GM23248 (cell line): ENCODE measurements at places on chromosomes 4 and X. TPM values are rescaled to one million over a fixed set of nuclear protein-coding genes. Genes with fewer than 3 reads are reported as not detected.
A peak's percentile ranks its signal among the peaks of the same experiment; 100 is the strongest.

DNA sequence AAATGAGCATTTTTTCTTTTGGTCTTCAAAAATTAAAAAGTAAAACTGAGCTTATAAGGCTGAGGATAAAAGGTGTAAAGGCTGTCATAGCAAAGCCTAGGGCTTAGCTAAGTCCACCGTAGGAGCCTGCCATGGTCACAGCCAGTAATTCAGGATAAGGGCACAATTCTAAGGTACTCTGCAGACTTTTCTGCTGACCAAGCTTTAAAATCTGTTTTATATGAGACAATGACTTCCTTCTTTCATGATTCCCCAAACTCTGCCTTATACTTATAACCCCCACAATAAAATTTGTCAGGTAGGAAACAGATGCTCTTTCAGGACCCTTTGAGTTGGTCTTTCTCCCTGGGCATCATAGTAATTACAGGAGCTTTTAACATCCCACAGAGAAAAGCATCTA lies 138.5 kb downstream of the COL4A6 start:
- DNase-seq: no peak

DNA sequence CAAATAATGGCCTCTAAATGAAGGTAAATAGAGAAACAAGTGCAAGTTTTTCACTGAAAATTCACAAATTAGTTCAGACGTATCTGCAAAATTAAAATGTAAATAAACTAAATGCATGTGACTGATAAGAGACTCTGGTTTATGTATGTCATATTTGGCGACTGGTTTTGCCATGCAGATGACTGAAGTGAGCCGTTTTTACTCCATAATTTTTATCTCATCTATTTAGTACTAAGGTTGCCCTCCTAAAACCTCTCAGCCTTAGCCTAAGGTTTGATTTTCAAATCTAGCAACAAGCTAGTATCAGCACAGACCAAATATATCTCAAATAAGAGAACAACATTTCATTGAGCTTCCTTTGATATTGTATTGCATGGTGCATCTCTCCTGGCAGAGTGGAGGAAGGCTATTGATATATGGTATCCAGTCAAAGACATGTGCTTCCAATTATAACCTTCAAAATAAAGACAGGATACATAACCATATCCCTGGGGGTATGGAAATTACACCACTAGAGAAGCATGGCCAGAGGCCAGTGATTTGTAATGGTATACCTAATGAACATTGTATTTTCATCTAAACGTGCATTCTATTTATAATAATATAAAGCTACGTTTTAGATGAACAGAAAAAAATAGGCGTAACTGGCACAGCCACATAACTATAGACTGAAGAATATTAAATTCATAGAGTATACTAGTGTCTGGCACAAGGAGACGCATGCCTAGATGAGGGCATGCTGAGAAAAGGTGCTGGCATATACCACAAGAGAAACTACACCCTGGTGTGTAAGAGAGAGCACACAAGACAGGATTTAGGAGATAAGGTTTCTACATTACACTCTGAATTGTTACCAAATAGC lies 392.6 kb upstream of the INTU start:
- DNase-seq: no peak

DNA sequence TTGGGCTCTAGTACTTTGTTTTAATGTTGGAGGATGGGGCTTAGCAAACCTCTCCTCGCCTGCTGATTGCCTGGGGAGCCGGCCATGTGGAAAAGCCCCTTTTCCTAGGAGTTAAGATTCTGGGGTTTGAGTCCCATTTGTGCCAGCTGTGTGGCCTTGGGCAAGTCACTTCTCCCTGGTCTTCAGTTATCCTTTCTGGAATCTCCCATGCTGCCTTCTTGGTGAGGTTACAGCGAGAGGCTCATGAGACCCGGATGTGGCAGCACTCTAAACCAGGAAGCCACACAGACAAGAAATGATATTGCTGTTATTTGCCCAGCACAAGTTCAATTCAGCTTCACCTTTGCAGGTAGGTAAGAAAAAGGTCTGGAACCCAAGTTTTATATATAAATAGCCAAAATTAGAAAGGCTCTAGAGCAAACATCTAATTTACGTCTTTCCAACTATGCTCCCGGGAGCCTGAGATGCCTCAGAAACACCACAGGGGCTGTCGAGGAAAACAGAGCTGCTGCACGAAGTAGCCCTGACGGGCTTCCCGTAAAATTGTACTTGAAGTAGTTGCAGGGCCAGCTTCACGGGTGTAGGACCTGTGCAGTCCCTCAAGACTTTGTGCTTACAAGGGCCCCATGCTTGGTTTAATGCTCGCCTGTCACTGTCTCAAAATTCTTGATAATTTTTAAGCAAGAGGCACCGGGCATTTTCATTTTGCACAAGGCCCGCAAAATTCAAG lies 8.3 kb upstream of the SASH3 start:
- DNase-seq: no peak

DNA sequence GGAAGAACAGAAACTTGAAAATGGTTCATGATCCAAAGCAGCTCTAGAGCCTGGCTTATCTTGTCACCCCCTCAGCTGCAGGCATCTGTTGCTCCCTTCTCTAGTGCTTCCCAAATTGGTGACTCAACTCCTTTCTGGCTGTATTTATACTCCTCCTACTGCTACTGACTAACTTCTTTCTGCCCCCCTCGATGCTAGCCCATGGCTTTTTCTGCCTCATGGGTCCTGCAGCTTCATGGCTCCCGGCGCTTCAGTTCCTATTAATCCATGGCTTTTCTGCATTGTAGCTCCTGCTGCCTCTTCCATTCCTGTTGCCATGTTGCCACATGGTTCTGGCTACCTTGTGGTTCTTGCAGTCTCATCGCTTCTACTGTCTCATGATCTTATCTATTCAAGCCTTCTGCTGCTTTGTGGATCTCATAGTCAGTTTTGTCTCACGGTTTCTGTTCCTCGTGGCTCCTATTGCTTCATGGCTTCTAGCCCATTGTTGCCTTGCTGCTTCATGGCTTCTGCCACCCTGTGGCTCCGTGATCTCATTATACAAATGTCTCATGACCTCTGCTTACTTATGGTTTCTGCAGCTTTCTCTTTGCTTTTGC lies 48.1 kb downstream of the SMC1A start:
- peak; percentile 58 for DNase-seq

DNA sequence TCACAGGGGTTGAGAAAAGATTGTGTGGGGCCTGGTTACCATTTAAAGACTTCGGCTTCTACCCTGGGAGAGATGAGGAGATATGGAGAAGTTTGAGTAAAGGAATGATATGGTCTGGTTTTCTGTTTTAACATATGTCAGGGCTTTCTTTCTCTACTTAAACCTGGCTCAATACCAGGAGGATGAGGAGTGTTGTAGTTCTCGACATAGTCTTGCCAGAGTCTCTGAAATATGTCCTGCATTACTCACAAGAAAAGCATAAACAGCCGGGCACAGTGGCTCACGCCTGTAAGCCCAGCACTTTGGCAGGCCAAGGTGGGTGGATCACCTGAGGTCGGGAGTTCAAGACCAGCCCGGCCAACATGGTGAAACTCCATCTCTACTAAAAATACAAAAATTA lies 16.4 kb upstream of the ACE2 start:
- no peak for DNase-seq

DNA sequence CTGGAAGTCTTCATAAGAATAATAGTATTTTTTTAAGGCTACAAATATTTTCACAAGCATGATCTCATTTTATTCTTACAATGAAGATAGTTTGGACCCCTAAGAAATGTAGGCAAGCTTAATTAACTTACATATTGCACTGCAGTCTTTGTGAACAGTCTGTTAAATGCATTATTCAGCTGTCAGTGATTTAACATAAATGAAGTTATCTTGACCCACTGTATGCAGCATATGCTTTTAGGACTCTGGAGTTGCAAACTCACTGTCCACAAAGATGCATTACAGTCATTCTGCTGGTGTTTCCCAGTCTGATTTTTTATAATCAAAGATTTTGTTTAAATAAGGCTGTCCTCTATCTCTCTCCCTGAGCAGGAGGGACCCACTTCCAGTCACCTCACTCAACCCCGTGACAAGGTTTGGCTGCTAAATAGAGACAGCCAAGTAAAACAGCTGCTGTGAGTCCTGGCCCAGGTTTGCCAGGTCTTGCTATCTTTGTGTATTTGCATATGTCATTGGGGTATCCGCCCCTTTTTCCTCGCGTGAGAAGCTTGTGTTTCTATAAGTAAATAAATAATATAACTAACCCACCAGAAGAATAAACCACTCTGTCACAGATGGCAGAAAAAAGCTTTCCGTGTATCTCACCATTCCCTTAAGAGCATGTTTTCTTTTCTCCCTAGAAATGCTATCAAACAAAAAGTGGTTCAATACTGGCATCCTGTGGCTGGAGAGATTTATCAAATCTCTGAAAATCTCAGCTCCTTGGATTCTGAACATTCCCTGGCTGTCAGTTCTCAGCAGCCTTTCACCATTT lies 67.0 kb downstream of the SLC7A11 start:
- DNase-seq: no peak

- peak; percentile 52 for DNase-seq
Observed at GRCh38 chr4:57442831-57443291, 332.7 kb upstream of the IGFBP7 start.

- no peak for DNase-seq
Observed at GRCh38 chr4:56653461-56654237, 27.4 kb downstream of the HOPX start.

SHISA3 gene
- 0.65 TPM in 1 of 2 replicates, not detected in the other for total RNA-seq

- no peak for DNase-seq
Observed at GRCh38 chr4:95949136-95949765, 109.4 kb downstream of the PDHA2 start.

DNA sequence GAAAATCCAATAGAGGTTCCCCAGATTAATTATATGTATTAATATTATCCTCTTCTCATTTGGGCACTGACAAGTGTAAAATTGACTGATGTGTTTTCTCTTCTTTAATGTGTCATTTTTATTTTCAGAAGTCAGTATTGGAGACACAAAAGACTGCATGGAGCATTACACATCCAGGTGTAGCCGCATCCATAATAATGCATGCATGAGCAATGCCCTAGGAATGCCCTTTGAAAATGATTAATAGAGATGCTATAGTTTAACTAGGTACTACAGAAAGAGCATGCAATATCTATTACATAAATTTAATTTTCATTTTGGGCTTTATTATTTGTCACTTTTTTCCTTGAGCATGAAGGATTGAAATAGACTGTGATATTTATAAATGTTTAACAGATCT lies 509.9 kb downstream of the SPOCK3 start:
- DNase-seq: no peak

CENPVL1 gene
- not detected in 2 replicates for total RNA-seq

DNA sequence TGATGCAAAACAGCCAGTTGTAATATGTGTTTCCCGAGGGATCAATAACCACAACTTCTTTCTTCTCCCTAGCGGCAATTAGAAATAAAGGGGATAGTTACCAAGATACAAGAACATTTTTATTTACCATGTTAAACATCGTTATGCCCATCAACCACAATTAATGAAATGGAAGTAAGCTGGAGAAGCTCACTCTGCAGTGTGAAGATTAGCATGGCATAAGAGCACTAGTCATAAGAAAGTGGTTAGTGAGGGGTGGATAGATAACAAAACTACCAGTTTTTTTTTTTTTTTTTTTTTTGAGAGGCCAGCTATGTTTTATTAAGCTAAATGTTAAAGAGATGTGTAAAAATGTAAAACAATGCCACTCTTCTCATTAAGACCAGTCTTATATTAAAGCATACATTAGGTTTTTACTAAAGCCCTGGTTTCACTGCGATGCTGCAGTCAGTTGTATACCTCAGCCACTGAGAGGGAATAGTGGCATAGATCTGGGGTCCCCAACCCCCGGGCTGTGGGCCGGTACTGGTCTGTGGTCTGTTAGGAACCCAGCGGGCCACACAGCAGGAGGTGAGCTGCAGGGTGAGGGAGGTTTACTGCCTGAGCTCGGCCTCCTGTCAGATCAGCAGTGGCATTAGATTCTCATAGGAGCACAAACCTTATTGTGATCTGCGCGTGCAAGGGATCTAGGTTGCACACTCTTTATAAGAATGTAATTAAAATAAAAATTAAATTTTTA lies 27.9 kb upstream of the NFXL1 start:
- DNase-seq: no peak

- no peak for DNase-seq
Observed at GRCh38 chr4:31059753-31060522, 339.8 kb downstream of the PCDH7 start.

SLITRK2 gene
- total RNA-seq: not detected in 2 replicates

GRCh38 chrX:134075894-134076718 lies 90.7 kb upstream of the GPC3 start:
- no peak for DNase-seq

DNA sequence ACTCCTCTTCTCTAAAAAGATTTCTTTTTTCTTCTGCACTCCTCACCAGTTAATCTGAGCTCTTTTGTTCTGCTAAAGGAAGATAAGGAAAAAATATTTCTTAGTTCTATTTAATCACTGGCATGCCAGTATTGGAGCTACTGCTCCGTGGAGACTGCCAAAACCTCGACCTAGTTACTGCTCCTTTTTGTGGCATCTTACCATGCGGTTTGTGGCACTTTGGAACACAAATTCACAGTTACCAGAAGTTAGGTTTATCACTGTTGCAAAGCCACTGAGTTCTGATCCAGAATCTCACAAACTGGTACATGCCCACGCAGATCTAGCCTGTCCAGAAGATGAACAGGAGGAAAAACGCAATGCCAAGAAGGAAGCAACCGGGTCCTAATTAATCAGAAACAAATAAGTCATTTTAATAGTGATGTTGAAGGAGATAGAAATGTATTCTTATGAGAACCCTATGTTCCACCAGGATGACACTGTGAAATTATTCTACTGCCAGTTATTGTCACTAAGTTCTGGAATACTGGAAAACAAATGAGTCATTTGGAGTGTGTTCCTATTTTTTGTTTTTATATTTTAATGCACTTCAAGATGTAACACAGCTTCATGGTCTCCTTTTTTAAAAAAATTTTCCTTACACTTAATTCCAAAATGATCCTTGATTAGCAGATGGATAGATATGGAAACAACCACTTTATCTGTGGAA lies 106.7 kb upstream of the GK2 start:
- no peak for DNase-seq

GRCh38 chrX:139929876-139930275 lies 3.0 kb downstream of the ATP11C start:
- DNase-seq: no peak

- DNase-seq: no peak
Observed at GRCh38 chr4:108867476-108867875, 104.6 kb upstream of the ETNPPL start.

ZAR1 gene
- total RNA-seq: not detected in 2 replicates

GRCh38 chr4:24794916-24795665 lies at the start of gene SOD3:
Gene SOD3 (plus strand): TSS chr4:24795573. CDS start chr4:24799522, 3,949 bp downstream.
- peak; percentile 92 for DNase-seq

DNA sequence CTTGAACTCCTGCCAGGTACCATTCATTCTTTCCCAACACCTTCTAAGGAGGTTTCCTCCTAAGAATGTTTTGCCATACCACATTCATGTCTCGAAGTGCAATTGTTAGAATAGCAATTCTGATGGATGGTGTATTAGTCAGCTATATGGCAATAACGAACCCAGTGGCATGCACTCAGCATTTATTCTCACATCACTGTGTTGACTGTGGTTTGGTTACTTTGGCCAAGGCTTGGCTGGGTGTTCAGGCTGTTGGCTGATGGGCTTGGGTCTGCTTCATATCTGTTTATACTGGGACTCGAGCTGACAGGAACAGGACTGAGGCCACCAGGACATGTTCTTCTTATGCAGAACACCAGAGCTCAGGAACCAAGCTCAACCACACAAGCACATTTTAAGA lies 31.7 kb downstream of the PSAPL1 start:
- peak; percentile 6 for DNase-seq
